ENCODE measurements at places on chromosomes 13 and 19.

DNA sequence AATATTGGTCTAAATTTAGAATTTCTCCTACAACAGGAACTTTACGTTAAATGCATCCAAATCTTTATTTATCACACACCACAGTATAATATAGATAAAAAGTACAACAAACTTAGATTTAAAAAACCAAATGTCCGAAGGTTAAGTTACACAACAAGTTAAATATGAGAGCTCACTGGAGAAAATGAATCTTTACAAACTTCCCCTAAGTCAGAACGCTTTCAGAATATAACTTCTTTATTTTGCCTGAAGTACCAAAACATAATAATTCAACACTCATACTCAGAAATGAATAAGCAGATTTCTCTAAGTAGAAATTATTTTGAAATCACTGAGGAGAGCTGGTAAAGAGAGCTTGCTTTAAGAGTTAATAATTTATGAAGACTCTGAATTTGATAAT is 33.8 kb downstream of the TSC22D1 start:
- DNase-seq = no peak

DNA sequence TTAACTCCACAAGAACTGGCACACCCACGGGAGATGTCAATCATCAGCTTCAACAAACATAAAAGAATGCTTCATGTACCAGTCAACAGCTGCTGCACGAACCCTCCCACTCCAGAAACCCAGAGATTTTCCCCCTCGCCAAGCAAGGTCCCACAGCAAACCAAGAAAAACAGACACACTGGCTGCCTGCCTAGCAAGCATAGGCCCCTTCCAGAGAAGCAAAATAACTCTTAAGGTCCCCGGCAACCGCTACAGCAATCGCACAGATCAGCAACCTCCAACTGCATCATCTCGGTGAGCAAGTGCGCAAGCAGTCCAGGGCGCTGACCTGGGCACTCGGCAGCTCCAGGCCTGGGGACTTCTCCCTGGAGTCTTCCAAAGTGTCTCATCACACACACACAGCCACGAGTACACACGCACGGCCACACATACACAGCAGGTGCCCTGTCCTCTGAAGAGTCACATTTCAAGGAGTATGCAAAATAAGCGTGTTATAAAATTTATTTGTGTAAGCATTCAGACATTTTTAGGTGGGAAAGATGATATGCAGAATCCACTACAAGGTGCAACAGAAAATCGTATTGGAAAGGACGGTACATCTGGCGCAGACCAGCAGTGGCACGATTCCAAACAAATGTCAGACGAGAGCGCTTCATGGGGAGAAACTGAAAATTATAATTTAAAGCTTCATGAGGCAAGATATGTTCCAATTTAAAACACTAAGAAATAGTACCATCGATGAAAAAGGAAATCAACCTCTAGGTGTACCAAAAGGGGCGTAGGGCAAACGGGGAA is 125.0 kb downstream of the STK24 start:
- DNase-seq = no peak

GRCh38 chr13:79937771-79938216 is 403.1 kb downstream of the SPRY2 start:
- no peak for DNase-seq

- no peak for DNase-seq
These were observed 12.6 kb upstream of the CSNK1A1L start for GRCh38 chr13:37118016-37118415.

DNA sequence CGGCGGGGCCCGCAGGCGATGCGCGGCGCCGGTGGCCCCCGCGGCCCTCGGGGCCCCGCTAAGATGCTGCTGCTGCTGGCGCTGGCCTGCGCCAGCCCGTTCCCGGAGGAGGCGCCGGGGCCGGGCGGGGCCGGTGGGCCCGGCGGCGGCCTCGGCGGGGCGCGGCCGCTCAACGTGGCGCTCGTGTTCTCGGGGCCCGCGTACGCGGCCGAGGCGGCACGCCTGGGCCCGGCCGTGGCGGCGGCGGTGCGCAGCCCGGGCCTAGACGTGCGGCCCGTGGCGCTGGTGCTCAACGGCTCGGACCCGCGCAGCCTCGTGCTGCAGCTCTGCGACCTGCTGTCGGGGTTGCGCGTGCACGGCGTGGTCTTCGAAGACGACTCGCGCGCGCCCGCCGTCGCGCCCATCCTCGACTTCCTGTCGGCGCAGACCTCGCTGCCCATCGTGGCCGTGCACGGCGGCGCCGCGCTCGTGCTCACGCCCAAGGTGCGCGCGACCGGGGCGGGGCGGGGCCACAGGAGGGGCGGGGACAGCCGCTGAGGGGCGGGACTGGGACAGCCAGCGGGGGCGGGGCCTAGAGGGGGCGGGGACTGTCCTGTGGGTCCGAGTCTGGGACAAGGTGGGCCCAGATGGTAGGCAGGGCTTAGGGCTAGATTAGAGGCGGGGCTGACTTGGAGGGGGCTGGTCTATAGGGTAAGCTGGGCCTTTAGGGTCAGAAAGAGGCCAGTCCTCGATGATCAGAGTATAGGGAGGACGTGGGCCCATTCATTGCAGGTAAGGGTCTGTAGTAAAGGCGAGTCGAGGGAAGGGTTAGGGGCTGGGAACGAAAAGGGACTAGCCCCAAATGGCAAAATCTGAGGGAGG is 5.1 kb downstream of the GRIN2D start:
- DNase-seq = peak; percentile 95

DNA sequence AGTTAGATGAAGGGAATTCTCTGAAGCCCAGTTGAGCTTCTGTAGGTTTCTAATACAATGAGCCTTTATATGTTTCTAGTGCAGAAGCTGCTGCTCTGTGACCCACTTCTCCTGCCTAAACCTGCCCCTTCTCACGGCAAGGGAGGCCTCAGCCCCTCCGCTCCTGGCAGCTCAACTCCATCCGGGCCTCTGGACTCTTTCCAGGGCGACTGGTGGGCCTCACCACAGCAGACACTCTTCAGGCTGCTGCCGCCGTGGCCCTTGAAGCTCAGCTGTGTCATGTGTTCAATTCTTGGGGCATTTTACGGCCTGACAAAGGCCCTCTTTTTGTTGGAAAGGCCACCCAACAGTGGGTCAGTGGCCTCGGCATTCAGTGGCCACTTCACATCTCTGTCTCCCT is 10.0 kb upstream of the C19orf33 start:
- no peak for DNase-seq

DNA sequence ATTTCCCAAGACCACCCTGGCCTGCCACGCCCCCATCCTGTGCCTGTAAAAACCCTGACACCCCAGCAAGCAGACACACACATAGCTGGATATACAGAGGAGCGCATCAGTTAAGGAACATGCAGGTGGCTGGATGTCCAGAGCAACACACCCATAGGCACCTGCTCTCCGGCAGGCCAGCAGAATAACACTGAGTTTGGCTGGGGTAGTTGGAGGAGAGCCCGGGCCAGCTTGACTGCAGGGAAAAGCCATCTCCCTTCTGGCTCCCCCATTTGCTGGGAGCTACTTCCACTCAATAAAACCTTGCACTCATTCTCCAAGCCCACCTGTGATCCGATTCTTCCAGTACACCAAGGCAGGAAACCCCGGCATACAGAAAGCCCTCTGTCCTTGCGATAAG is 8.9 kb downstream of the RASL11A start:
- DNase-seq = no peak

DNA sequence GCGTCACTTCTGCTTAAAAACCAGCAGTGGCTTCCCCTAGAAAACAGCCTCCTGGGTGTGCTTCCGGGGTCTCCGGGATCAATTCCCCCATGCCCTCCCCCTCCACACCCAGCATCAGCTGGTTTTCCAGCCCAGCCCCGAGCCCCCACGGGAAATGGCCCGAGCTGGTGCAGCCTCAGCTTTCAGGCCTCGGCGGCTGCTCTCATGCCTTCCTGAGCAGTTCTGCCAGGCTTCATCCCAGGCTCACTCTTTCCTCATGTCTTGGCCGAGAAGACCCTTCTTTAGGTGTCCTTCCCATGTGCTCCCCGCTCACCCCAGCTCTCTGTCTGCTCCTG is 103.1 kb upstream of the RNF113B start:
- DNase-seq = no peak

- DNase-seq = no peak
These were observed 605.7 kb downstream of the FGF9 start for GRCh38 chr13:22276616-22277015.

DNA sequence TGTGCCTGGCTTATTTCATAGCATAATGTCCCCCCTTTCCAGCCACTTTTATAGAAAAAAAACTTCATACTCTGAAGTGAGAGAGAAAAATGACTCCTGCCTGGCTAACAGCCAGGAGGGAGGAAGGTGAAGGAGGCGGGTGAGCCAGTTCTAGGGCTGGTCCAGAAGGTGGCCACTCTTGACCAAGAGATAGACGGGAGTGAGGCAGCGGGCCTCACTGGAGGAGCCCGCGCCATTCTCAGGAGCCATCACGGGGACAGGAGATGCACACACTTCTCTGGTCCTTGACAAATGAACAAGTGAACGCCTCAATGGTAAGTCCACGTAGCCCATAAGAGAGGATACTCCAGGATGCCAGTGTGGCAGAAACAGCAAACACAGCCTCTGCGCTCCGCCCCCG is 231.4 kb downstream of the UQCRFS1 start:
- DNase-seq = no peak

GRCh38 chr19:16801600-16802013 is 27.6 kb upstream of the SIN3B start:
- DNase-seq = no peak
